ENCODE measurements at places on chromosomes 7 and 10. TPM values are rescaled to one million over a fixed set of nuclear protein-coding genes. Genes with fewer than 3 reads are reported as not detected.

Gene AGAP4
- 11.7 TPM for total RNA-seq

Gene URGCP
- 18.3 TPM for total RNA-seq

Gene ADGRA1
- 0.10 TPM for total RNA-seq

Gene GIMAP1
- total RNA-seq, result 1.3 TPM

Gene GNAT3
- not detected for total RNA-seq

Gene PON1
- 0.10 TPM for total RNA-seq

Gene AKR1C4
- not detected for total RNA-seq

Gene SEC31B
- 5.8 TPM for total RNA-seq

Gene SLC26A5
- total RNA-seq, result 0.20 TPM

Gene CLCN1
- total RNA-seq, result 0.20 TPM

Gene CYP2C9
- total RNA-seq, result 2.4 TPM

Gene HNRNPH3
- 58.8 TPM for total RNA-seq

Gene MYH16
- not detected for total RNA-seq

Gene TRAPPC14
- total RNA-seq, result 5.3 TPM

Gene PRSS37
- not detected for total RNA-seq

Gene FBXO24
- 0.20 TPM for total RNA-seq

All from skin of body (tissue), 3 donors.